ENCODE measurements at places on chromosomes 16 and 17.

DNA sequence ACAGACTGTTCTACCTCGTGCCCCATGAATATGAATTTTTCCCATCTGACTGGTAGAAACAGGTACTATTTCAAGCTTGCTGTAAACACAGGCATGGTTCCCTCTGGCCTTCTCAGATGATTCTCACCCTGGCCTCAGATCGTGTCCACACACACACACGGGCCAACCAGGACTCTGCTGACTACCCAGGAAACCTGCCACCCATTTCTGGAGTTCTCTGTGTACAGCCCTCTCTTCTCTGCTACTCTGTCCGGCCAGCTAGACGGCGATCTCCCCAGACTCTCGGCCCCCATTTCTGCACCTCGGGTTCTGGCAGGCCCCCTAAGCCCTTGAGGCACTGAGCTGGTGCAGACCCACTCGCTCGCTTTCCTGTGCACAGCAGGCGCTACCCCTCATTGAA lies 31.2 kb downstream of the RPA1 start:
- DNase-seq, result no peak

DNA sequence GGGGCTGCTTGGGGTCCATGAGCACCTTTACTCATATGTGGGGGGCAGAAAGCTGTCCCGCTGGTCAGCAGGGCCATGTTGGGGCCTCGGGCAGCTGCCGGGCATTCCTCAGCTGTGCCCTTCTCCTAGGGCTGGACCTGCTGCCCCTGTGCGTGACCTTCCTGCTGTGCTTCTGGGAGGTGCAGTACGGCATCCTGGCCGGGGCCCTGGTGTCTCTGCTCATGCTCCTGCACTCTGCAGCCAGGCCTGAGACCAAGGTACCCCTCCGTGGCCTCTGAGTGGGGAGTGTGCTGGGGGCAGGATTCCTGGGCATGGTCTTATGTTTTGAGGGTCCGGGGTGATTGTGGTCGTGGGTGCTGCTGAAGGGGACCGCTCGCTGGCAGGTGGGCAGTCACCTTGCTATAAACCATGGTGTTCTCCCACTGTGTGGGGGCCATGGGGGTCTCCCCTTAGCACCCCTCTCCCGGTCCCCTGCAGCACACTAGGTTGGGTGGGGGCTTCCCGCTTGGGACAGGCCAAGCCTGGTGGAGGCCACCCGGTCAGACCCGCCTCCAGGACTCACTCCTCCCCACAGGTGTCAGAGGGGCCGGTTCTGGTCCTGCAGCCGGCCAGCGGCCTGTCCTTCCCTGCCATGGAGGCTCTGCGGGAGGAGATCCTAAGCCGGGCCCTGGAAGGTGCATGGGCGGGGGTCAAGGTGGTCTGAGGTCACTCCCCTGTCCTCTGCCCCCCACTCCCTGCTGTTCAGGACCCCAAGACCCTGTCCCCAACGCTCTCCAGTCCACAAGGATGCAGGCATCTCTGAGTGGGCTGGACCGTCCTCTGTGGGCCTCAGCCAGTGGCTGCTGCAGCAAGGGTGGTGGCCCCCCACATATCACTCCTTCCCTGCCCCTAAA lies 12.4 kb upstream of the RNF213 start:
- no peak for DNase-seq

GRCh38 chr16:80034948-80035663 lies 434.6 kb upstream of the MAF start:
- DNase-seq, result no peak

- DNase-seq, result no peak
These were observed 4.1 kb downstream of the NETO2 start for GRCh38 chr16:47139561-47140185.

DNA sequence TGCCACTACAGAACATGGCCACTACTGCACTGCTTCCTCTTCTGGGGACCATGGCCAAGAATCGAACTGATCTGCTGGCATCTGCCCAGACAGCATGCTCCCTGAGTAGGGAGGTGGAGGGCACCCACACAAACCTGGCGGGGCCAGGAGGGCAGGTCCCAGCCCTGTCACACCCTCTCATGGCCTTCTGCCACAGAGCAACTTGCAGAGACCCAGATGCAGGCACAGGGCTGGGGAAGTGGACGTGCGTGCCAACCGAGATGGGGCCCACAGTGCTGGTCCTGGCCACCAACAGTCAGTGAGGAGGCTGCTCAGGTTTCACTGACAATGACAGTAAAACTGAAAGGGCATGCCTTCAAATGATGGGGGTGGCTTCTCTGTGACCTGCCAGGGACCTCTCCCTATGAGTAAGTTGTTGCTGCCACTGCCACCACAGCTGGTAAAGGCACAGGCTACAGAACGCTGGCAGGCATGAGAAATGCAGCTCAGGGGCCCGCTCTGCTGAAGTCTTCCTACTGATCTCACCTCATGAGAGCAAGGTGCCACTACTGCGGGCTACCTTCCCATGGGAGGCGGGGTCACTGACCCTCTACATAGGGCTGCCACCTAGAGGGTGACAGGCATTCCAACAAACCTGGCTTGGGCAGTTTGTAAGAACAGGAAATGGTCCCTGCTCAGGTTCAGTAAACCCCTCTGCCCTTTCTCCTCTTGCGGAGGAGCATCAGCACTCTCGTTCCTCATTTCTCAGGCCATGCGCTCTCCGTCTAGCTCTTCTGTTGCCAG lies 15.5 kb downstream of the HIC1 start:
- DNase-seq, result no peak

DNA sequence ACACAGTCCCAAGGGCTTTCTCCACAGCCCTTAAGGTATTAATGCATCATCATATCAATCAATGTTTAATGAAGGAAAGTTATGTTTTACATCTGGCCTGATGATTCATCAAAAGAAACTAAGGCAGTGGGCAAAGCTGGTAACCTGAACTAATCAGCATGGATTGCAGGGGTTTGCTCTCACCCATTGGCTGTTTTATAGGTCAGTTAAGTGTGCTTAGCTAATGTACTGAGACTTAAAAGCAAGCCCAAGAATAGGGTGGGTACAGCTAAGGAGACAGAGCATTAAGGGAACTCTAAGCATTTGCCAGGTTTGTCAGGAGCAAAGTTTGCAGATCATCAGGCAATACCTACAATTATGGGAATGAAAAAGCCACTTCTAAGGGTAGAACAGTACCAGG lies 1247.6 kb downstream of the CDH8 start:
- DNase-seq, result no peak

GRCh38 chr16:25256695-25257469 lies 763 bp downstream of the ZKSCAN2 start:
- DNase-seq, result no peak

DNA sequence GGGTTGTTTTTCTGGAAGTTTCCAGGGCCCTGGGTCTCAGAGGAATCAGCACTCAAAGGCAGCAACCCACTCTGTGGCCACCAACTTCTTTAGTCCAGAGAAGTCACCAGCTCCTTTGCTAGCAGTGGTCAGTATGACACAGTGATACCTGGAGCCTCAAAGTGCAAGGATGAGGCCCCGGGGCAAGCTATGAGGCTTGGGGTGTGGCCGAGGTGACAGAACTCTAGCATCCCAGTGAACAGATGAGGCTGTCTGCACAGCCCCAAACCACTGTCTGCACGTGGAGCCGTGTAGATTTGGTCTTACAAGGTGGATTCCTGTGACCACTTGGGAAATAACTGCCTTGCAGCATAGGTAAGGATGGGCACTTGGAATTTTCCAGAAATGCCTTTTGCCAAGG lies 24.9 kb downstream of the TEKT5 start:
- DNase-seq, result no peak

GRCh38 chr17:53218723-53219122 lies 604.0 kb upstream of the KIF2B start:
- no peak for DNase-seq

- DNase-seq, result no peak
These were observed 5.2 kb downstream of the CACNA1G start for GRCh38 chr17:50565402-50566350.
